ENCODE measurements at places on chromosomes 5 and 9.

GRCh38 chr5:42908086-42908485, 96.4 kb upstream of the SELENOP start:
- DNase-seq, result no peak

DNA sequence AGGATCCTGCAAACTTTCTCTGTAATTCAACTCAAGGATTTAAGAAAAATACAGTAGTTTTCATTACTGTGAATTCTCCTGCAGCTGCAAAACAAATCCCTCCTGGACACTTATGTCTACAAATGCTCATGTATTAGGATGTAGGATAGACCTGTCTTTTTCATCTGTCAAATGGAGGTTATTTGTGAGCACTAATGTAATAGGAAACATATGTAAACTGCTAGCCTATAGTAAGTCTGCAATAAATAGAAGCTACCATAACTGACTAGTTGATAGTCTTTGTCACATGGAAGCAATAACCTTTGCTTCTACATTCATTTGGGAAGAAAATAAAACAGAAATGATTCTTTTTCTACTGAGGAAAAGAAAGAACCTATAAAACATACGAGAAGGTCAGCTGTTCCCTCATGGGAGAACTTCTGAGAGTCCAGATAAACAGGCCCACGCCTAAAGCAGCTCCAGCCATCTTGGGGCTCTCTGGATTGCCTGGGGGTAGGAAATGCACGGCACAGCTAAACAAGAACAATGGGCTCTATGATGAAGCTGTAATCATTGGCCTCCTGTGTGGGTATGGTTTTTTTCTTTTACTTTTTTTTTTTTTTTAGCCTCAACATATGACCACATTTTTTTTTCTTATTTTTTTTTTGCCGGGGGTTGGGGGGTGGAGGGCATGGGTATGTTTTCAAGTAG, 6.2 kb downstream of the KCNV2 start:
- DNase-seq, result no peak

DNA sequence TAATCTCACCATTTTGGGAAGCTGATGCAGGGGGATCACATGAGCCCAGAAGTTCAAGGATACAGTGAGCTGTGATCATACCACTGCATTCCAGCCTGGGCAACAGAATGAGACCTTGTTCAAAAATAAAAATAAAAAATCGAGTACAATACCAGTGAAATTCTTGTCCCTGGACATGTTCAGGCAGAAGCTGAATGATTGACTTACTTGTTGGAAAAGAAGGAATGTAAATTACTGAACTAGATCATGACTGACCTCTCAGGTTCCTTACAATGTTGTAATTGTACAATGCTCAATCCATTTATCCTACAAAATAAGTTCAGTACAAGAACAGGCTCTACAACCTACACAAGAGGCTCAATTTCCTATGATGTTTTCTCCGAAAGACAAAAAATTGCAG, 1010.4 kb downstream of the TLE1 start:
- DNase-seq, result no peak

GRCh38 chr9:32590898-32591297, 17.9 kb upstream of the NDUFB6 start:
- no peak for DNase-seq

DNA sequence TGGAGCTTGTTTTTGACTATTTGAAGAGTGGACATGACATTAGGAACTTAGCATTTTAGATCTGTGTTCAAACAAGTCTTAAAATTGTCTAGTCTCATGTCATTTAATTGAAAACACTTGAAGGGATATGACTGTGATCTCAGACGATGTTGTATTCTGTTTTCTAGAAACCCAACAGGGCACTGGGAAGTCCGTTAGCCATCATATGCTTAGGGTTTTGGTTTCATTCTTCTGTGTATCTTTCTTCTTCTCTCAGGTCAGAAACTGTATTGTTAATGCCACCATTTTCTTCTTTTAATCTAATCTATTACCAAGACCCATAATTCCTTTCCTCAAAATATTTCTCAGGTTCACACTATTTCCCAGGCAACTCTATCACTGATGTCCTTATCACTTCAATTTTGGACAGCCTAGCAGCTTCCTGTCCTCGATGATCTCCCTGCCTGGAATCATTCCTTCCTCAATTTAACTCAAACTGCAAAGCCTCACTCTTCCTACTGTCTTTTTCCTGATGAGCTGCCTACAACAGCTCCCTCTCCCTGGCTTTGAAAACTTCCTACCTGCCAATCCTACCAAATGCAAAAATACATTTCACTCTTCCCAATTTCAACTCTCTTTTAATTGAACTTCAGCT, 77.7 kb downstream of the MEF2C start:
- no peak for DNase-seq

- DNase-seq, result no peak
These were observed 17.8 kb downstream of the NIM1K start for GRCh38 chr5:43209833-43210232.

- peak; percentile 54 for DNase-seq
These were observed 70.0 kb downstream of the RXRA start for GRCh38 chr9:134396258-134396742.

- DNase-seq, result no peak
These were observed 111.1 kb downstream of the ARHGAP26 start for GRCh38 chr5:142881076-142881783.

DNA sequence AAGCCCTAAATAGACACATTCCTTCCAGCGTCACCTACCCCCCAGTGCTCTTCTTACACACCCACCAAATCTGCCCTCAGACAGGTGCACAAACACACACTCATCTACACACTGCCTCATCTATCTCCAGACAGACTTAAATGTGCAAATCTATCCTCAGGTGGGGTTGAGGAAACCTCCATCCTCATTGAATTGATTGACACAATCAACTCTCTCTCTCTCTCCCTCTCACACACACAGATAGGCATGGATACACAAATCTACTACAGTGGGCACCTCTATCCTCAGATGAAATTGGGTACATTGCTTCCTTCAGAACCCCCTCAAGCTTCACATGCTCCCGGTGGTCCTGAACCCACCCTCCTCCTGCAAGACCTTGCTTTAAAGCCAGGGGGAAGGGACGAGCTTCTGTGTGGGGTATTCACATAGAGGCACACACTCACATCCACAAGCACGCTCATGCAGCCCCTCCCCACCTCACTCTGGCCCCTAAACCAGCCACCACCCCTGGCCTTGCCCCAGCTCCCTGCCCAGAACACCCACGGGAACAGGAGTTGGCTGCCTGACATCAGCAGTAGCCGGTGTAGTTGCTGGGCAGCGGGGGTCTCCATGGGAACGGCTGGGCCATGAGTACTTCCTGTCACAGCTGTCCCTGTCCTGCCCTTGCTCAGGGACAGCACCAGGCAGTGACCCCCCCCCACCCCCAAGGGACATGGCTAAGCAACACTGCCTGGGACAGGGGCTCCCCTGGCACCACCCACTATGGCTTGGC, 22.8 kb downstream of the PCDH1 start:
- DNase-seq, result no peak

GRCh38 chr5:39302472-39302871, 61.8 kb downstream of the C9 start:
- no peak for DNase-seq

- DNase-seq, result no peak
These were observed 74.1 kb downstream of the ANKRD33B start for GRCh38 chr5:10637944-10638343.

- no peak for DNase-seq
These were observed 287.8 kb downstream of the GAS1 start for GRCh38 chr9:86659413-86660046.

DNA sequence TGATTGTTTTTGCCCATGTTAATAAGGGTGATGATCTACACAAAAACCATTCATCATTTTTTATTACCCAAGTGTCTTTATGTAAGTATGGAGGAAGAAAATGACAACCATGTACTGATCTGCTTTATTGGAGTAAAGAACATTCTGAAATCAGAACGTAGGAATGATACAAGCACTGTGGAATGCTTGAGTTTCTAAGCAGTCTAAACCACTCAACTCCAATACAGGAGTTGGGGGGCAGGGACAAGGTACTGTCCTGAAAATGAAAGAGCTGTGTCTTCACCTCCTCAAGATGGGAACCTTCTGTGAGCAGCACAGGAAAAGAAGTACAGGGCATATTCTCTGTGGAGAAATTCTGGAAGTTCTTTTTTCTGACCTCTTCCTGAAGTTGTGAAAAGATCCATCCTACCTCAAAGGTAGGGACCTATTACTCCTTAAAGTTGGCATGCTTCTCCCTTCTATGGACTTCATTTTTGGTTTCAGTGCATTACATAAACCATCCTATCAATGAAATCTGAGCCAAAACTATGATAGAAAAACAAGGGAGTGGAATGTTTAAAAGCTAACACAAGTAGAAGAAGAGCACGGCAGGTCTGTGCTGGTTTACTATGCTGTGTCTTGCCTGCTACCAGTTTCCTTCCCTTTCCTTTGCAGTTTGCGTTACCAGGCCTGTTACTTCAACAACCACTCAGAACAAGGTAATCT, 202.6 kb downstream of the SEMA5A start:
- DNase-seq, result no peak

DNA sequence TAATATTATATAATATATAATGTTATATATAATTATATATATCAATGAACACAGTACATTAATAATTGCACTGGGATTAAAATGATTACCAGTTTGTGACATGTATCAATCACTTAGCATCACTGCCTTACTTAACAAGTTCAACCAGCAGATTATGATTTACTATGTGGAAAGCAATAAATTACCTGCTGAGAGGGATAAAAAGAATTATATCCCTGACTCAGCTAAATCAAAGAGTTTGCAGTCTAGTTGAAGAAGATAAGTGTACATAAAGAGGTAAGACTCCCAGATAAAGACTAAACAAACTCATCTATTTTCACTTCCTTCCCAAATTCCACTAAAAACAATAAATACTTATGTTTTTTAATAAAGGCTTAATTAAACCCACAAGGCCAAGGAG, 11.2 kb downstream of the PLAA start:
- DNase-seq, result no peak

DNA sequence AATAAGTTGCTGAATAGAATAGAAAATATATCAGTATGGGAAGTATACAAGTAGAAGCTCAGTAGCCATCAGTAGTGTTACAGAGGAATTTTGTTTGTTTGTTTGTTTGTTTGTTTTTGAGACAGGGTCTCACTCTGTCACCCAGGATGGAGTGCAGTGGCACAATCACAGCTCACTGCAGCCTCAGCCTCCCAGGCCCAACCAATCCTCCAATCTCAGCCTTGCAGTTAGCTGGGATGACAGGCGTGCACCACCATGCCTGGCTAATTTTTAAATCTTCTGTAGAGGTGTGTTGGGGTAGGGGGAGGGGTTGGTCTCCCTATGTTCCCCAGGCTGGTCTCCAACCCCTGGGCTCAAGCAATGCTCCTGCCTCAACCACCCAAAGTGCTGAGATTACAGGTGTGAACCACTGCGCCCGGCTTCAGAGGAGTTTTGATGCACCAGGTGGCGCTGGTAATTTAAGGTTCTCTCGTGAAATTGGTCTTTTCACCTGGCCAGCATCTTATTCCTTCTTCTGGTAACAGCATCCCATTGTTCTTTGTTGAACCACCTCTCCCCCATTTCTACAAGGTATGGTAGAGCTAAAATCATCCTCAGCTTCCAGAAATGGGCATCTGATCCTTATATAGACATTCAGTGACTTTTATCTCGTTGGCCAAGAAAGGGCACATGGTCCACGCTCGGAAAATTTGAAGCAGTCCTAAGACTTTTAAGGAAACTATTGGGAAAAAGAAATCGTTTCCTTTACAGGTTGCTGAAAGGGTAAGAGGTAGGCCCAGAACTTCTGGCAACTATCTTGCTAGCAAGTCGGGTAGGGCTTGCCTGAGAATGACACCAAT, 157.1 kb downstream of the ARRDC3 start:
- DNase-seq, result peak; percentile 60

DNA sequence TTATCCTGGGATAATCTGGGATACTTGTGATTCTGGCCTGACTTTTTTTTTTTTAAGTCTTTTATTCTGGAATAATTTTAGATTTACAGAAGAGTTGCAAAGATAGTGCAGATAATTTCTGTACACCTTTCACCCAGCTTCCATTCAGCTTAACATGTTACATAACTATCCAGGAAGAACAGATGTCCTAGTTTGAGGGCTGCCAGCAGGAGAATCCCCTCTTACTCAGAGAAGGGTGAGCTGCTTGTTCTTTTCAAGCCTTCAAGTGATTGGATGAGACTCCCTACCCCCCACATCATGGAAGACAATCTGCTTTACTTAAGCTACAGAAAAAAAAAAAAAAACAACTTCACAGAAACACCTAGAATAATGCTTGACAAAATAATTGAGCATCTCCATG, 254.2 kb downstream of the TRIM32 start:
- no peak for DNase-seq

DNA sequence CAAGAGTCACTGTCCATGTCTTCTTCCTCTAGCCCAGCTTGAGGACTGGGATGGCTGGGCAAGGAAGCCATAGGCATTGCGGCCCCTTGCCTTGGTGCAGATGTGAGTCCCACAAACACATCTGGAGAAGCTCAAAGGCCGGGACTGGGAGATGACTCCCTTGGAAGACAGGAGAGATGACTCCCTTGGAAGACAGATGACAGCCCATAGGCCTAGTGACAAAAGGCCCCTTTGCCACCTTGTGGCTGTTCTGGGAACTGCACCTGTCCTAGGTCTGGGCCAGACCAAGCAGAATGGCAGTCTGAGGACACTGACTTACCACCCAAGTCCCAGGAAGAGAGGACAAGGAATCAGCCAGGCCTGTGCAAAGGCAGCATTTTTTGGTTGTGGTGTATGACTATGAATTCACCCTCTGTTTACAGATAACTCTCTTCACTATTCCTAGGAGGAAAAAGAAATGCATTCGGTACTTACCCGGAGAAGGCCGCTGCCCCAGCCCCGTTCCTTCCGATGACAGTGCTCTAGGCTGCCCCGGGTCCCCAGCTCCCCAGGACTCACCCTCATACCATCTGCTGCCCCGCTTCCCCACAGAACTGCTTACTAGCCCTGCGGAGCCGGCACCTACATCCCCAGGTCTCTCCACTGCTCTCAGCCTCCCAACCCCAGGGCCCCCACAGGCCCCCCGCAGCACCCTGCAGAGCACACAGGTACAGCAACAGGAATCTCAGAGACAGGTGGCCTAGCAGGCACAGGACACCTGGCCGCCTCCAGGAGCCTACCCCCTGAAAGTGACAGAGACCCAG, 30.8 kb downstream of the SKP1 start:
- DNase-seq, result peak; percentile 84

DNA sequence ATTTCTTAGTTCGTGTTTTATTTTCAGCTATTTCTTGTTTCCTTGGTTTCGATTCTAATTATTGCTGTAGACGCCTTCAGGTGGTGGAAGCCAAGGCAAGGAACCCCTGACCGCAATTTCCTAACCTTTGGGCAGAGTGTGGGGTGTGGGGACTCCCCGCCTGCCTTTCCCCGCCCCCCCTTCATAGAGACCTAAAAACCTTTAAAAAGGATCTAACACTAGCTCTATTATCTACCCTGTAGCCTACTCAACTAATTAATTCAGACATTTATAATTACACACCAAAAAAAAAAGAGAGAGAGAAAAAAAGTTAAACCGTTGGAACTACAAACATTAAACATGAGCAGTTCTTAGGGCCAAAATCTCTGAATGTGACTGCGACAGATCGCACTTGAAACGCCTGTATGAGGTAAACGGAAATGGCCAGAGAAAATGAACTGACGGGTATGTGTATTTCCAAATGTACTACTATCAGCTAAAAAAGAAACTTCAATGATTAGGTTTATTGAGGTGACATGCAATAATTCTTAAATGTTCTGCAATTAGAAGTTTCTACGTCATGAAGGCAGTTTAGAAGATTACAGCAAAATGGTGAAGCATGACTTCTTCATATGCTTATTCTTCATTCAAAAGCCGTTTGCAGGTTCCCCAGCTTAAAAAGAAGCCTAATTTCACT, 19.0 kb upstream of the FER start:
- DNase-seq, result peak; percentile 45

All from stimulated activated CD4-positive, alpha-beta T cell treated with anti-CD3 and anti-CD28 coated beads, Interleukin-4, amount 100 ng/mL, for 1 hour (primary cell).